ENCODE measurements at places on chromosomes 7 and 10. TPM values are rescaled to one million over a fixed set of nuclear protein-coding genes. Genes with fewer than 3 reads are reported as not detected.

The GOT1 gene
- total RNA-seq, result 23.3 TPM

The CDK1 gene
- total RNA-seq, result 2.6 TPM

The ARL3 gene
- total RNA-seq, result 8.9 TPM

The PRSS2 gene
- total RNA-seq, result not detected

The TMEM236 gene
- total RNA-seq, result under 0.01 TPM

The ZPBP gene
- total RNA-seq, result not detected

The WBP1L gene
- 65.5 TPM for total RNA-seq

The TMEM270 gene
- total RNA-seq, result not detected

The SHH gene
- not detected for total RNA-seq

The DRGX gene
- total RNA-seq, result not detected

The MYOF gene
- 218 TPM for total RNA-seq

The SAP25 gene
- total RNA-seq, result not detected

The VAX1 gene
- total RNA-seq, result not detected

The SLC12A9 gene
- total RNA-seq, result 16.8 TPM

The PRR15 gene
- total RNA-seq, result 0.28 TPM

The PLPP4 gene
- 0.46 TPM for total RNA-seq

The SEMA3E gene
- total RNA-seq, result 2.0 TPM

The HBP1 gene
- 118 TPM for total RNA-seq

The MTPN gene
- total RNA-seq, result 115 TPM

The TAS2R41 gene
- total RNA-seq, result not detected

The ZNF425 gene
- 5.8 TPM for total RNA-seq

The ITPRID1 gene
- not detected for total RNA-seq

The VGF gene
- 0.14 TPM for total RNA-seq

The OPN1SW gene
- not detected for total RNA-seq

The PRKG1 gene
- 32.7 TPM for total RNA-seq

The POM121 gene
- total RNA-seq, result 3.9 TPM

The EGR2 gene
- total RNA-seq, result 0.14 TPM

The INMT gene
- total RNA-seq, result 21.8 TPM

The TRIM50 gene
- not detected for total RNA-seq

The ABCA13 gene
- total RNA-seq, result 1.4 TPM

Measured in smooth muscle cell of bladder (primary cell).